ENCODE measurements at places on chromosomes 12 and 14.

GRCh38 chr12:51004504-51004903, 21.7 kb downstream of the SLC11A2 start:
- no peak for DNase-seq

GRCh38 chr14:58712357-58712756, 74.6 kb downstream of the DACT1 start:
- no peak for DNase-seq

DNA sequence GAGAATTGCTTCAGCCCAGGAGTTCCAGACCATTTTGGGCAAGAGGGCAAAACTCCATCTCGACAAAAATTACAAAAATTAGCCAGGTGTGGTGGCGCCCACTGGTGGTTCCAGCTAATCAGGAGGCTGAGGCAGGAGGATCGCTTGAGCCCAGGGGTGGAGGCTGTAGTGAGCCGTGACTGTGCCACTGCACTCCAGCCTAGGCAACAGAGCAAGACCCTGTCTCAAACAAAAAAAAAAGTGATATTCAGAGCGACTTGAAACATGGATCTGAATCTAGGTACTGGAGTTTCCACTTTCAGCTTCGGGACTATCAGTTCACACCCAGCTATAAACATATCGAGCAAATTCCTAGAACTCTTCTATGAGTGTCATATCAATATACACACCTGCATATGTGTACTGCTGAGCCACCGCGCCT, 16.3 kb upstream of the RNF34 start:
- DNase-seq = no peak

DNA sequence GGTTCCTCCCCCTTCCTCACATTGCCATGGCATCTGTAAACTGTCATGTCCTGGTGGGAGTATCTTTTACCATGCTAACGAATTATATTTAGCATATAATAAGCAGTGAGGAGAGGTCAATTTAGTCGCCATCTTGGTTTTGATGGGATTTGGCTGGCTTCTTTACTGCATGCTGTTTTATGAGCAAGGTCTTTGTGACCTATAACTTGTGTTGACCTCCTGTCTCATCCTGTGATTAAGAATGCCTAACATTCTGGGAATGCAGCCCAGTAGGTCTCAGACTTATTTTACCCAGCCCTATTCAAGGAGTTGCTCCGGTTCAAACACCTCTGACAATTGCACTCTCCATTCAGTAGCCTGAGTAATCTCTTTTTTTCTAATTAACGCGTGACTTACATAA, 2.1 kb upstream of the EIF4B start:
- no peak for DNase-seq

DNA sequence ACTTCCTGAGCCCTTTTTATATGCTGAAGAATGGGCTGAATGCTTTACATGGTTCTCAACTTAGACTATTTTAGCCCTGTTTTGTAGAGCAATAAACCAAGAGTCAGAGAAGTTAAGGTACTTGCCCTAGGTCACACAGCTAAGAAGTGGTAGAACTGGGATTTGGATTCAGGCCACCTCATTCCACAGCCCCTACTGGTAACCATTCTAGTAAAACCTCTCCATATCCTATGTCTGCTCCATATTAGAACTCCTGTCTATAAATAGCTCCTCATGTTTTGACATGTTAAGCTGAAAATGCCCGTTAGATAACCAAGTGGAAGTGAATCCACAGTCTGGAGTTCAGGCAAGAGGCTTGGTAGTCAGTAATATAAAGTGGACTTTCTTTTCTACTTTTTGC, 111.6 kb downstream of the HECTD4 start:
- DNase-seq = no peak

- DNase-seq = no peak
These were observed 675.6 kb upstream of the MDGA2 start for GRCh38 chr14:48350971-48351370.

- DNase-seq = no peak
These were observed 26.5 kb upstream of the PLD4 start for GRCh38 chr14:104898195-104898558.

GRCh38 chr12:58540480-58541299, 379.6 kb downstream of the LRIG3 start:
- DNase-seq = peak; percentile 65

GRCh38 chr12:64618953-64619590, 8.8 kb downstream of the RASSF3 start:
- DNase-seq = no peak

DNA sequence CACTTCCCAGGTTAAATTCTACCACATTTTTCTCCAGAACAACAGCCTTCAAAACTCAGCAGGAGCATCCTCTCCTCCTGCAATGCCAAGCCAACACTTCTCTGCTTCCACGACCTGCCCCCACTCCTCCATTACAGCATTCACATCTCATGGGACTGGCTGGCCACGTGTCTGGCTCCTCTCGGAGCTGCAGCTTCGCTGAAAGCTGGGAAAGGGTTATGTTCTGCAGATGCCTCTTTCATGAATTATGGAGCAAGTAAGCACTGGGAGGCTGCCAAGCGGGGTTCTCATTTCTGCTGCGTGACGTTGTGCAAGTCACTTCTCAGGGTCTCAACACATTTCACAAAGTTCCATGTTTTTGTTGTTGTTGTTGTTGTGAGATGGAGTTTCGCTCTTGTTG, 142.2 kb upstream of the RFLNA start:
- DNase-seq = no peak

- no peak for DNase-seq
These were observed 10.3 kb downstream of the VEZT start for GRCh38 chr12:95227818-95228356.

GRCh38 chr12:14357486-14357885, 8.0 kb upstream of the ATF7IP start:
- DNase-seq = no peak

DNA sequence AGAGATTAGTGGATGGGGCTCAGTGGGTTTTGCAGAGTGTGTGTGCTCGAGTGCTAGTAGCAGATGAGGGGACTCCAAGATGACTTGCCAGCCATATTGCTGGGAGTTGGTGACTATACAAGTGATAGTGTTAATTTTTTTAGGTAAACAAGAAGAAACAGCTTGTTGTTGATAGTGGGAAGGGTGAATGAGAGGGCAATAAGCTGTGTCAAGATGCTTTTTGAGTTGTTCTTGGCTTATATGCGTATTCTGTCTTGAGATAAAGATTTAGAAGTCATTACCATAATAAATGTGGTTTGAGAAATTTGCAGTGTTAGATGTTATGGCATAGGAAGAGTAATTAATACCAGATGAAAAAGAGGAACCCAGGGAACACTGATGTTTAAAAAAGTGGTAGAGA, 75.3 kb downstream of the RCOR1 start:
- no peak for DNase-seq

- no peak for DNase-seq
These were observed 2.8 kb downstream of the TMEM179 start for GRCh38 chr14:104601786-104602185.

DNA sequence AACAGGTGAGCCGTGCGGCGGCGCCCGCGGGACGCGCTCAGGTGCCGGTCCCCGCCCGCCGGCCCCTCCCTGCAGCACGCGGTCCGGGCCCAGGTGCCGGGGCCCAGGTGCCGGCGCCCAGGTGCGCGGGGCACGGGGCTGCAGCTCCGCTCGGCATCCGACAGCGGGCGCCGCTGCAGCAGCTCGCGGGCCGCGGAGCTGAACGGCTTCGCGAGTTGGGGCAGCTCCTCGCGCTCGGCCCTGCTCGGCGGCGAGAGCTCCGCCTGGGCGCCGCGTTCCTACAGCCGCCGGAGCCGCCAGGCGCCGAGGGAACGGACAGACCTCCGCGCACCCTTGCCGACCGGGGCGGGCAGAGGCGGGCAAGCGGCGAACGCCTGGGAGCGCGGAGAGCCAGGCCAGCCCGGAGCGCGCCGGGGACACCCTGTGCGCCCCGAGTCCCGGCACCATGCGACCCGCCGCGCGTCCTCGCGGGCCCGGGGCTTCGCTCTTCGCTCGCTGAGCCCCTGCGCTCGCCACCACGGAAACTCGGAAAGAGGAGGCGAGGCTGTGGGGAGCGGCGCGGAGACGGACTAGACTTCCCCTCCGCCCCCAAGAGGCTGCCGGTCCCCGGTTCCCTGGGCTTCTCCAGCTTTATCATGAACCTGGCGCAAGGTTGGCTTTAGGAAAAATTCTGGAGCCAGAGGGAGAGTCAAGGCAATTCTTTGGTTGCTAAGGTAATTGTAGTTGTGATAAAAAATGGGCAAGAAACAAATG, at the start of gene RGS6:
Gene RGS6 (plus strand): TSS at position 201 of the 753 bp plus-strand sequence.
- peak; percentile 30 for DNase-seq

DNA sequence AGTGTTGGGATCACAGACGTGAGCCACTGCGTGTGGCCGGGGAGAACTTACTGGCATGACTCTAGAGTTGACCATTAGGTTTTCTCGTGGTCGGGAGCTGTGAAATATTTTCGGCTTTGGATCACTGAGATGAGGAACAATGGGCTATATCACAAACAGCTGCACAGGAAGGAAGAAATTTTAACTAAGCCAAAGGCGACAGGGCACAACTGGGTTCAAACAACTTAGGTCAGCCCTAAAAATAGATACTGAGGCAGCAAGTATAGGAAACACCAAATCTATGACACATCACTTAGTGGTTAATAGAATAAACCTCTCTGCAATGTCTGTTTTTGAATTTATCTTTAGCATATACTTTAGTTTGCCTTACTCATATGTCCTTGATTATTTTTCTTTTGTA, 162.9 kb downstream of the LRIG3 start:
- no peak for DNase-seq

GRCh38 chr12:43493261-43493797, 58.7 kb downstream of the ADAMTS20 start:
- DNase-seq = no peak

DNA sequence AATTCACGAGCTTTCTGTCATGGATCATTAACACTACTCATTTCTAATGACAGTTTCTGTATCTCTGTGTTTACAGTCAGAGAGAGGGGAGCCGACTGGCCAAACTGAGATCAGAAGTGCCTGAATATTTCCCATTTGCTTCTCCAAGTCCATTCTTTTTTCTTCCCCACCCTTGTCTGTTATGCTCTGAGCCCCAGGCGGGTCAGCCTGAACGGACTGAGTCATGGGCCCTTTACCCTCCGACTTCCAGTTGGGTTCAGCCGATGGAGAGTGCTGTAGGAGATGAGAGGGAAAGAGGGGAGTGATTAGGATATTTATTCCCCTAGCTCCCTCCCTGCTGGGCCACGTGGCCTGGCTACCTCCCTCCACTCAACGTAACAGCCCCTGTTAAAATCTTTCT, 104.7 kb downstream of the PAH start:
- DNase-seq = no peak

DNA sequence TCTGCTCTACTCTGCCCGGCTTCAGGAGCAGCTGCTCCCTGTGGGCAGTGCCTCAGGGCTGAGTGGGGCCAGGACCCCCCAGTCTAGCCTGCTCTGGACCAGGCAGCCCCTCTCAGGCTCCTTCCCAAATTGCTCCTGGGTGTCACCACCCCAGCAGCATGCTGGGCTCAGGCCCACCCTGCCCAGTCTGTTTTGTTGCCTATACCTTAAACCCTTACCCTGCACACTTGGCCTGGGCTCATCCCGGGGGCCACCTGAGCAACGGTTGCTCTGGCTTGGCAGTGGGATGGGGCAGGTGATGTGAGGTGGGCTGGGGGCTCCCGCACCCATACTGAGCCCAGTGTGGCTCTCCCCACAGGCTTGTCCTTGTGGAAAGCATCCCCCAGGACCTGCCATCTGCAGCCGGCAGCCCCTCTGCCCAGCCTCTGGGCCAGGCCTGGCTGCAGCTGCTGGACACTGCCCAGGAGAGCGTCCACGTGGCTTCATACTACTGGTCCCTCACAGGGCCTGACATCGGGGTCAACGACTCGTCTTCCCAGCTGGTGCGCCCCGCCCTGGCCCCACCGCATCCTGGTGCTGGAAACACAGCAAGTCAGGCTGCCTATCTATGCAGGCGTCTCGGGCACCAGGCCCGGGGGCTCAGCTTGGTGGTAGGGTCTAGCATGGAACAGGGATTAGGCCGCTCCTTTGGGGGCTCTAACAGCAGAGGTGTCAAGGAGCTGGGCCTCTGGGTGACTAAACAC, 3.9 kb downstream of the PLD4 start:
- DNase-seq = no peak

- DNase-seq = peak; percentile 63
These were observed 7.8 kb downstream of the PITPNM2 start for GRCh38 chr12:123142921-123143735.

- DNase-seq = peak; percentile 2
These were observed 16.0 kb upstream of the RACGAP1 start for GRCh38 chr12:50041062-50041860.

GRCh38 chr12:121087467-121088194, 45.0 kb upstream of the P2RX7 start:
- DNase-seq = no peak

- DNase-seq = no peak
These were observed 48.5 kb downstream of the MDM2 start for GRCh38 chr12:68856510-68856909.

GRCh38 chr12:95198914-95199313, 18.4 kb downstream of the FGD6 start:
- no peak for DNase-seq

DNA sequence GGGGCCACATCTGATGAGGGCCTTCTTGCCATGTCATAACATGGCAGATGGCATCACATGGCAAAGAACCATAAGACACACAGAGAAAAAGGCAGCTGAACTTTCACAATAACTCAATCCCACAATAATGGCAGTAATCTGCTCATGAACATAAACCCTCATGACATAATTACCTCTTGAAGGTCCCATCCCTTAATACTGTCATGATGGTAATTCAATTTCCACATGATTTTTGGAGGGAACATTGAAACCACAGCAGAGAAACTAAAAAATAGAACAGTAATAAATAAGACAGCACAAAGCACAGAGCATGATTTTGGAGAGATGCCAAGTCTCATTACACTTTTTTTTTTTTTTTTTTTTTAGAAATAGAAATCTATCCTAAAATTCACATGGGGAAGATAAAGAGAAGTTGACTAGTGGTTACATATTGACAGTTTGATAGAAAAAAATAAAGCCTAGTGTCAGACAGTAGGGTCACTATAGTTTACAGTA, 61.8 kb upstream of the ATF7IP start:
- DNase-seq = no peak

DNA sequence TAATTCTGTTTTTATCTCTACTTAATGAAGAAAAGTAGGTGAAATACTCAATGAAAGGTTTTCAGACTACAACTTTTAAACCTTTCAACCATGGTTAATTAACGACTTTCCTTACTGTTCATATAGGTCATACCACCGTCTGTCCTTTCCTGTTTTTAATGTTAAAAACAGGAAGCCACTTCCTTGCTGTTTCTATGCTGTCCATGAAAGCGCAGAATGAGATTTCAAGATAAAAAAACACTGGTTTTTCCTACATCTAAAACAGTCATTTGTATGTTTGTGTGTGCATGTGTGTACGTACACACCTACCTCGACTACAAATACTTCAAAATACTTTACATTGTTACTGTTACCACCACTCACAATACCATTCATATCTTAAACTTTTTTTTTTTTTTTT, 27.3 kb downstream of the SPTLC2 start:
- no peak for DNase-seq

- no peak for DNase-seq
These were observed 163.4 kb downstream of the KICS2 start for GRCh38 chr12:64058541-64059265.
